NCI-H146 (cell line): ENCODE measurements at places on chromosomes 3 and 15.
A peak's percentile ranks its signal among the peaks of the same experiment; 100 is the strongest.

DNA sequence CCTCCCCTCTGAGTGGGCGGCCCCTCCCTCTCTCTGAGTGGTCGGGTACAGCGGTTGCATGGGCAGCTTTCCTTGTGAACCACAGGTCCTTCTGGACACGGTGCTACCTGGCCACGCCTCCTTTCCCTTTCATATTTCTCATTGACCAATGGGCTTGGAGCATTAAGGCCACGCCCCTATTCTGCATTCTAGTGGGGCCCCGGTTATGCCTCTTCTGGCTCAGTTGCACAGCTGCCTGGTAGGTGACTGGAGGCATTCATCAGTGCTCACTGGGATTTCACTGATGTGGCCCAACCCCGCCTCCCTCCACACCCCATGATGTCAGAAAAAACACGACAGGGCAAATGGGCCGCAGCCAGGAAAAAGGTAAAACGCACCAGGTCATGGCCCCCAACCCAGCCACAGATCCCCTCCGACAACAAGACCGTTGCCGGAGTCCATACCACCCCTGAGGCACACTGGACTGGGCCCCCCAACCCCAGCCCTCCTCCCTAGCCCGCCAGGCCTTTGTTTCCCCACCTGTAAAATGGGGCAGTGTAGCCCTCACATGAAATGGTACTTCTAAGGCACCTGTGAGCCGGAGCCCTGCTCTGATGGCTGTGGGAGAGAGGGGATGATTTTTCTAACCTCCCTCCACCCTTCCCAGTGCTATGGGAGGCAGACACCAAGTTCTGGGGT lies 26.3 kb downstream of the NGRN start:
- DNase-seq, result peak; percentile 37

DNA sequence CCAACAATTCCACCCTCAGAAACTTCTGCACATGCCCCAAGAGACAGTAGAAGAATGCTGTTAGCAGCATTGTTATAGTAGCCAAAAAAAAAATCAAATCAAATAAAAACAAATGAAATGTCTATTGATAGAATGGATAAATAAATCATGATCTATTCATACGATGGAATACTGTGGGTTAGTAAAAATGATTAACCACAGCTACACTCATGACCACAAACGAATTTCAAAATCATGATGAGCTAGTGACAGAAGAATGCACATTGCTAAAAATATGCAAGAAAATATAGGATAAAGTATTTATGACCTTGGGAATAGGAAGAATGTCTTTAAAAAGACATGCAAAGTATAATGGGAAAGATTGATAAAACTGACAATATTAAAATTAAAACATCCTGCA lies 57.5 kb upstream of the ACAN start:
- DNase-seq, result no peak

- no peak for DNase-seq
Measured at GRCh38 chr3:128879991-128880390, 571 bp downstream of the ACAD9 start.

DNA sequence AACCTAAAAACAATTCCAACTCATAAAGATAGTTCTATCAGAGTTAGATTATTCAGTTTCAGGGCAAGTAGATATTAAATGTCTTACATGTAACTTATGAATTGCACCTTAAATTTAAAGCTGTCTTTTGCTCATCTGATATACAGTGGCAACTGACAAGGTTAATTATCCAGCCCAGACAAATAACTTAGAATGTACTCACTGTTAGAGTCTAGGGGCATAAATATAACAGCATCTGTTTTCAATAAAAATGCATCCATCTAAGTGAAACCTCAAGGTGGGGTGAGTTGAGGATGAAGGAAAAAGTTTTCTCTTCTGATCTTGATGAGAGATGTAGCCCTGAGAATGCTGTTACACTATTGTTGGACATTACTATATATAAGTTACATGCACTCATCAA lies 112.6 kb downstream of the FBN1 start:
- no peak for DNase-seq

DNA sequence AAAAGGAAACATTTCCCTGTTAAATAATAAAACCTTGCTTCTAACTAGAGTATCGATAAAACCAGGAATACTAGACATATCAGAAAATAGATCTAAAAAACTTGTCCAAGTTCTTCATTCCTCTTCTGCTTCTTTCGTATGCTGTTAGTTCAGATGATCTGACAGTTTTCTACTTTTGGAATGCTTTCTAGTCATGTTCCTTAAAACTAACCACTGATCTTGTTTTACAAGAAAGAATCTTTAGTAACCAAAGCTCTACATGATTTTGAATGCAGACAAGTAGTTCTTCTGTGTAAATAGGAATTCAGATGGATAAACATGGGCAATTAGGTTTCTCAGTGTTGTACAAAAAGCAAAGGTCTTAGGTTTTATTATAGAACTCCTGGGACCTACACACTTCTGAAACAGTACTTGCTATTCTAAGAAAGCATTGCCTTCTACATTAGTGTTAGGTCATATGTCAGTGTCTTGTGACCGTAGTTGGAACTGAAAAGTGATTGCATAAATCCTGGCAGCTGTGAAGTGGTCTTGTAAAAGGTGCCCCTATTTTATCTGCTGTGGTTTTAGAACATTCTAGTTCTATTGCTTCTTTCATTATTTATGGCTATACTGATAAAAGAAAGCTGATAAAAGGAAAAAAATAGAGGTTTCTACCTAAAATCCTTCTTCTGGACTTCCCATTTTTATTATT lies 40.7 kb downstream of the SNRK start:
- DNase-seq, result no peak

- peak; percentile 98 for DNase-seq
Measured at GRCh38 chr3:185282696-185283373, 29.0 kb upstream of the EHHADH start.

- DNase-seq, result peak; percentile 32
Measured at GRCh38 chr3:20511863-20512505, 326.0 kb upstream of the SGO1 start.

DNA sequence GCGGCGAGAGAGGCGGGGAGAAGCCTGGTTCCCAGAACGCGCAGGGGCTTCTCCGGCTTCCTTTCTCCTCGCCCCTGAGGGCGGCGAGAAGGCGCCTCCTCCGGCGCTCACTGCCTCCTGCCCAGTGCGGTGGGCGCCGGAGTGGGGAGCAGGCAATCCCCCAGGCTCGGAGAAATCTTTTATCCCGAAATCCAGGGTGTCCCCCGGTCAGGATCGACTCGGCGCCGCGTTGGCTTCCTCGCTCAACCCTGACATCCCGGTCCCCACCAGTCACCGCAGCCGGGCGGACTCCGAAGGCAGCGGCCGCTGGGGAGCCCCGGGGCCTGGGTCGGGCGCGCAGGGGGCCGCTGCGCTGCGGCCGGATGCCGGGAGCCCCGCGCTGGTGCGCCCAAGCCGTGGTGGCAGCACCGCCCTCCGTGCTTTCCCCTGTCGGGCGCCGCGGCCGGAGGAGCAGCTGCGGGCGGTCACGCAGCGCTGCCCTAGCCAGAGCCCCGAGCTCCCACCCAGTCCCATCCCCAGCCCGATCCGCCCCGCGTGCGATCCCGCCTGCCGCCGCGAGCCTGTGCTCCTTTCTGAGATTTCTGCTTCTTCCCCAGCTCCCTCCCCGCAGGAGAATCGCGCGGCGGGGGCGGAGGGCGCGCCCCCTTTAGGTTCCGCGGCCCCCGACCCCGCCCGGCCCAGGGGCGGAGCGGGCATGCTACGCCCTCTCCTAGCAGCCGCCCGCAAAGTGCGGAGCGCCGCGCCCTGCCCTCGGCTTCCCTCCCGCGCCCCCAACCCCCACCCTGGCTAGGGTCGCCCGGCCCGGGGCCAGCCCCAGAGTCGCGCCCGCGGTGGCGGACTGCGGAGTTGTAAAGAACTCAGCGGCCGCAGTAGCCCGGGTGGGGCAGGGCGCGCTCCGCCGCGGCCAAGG lies 683 bp upstream of the CACNA2D3 start:
- DNase-seq, result peak; percentile 85

- DNase-seq, result no peak
Measured at GRCh38 chr3:102727340-102727739, 292.5 kb downstream of the ZPLD1 start.

- no peak for DNase-seq
Measured at GRCh38 chr15:27648359-27648758, 450.8 kb downstream of the OCA2 start.

DNA sequence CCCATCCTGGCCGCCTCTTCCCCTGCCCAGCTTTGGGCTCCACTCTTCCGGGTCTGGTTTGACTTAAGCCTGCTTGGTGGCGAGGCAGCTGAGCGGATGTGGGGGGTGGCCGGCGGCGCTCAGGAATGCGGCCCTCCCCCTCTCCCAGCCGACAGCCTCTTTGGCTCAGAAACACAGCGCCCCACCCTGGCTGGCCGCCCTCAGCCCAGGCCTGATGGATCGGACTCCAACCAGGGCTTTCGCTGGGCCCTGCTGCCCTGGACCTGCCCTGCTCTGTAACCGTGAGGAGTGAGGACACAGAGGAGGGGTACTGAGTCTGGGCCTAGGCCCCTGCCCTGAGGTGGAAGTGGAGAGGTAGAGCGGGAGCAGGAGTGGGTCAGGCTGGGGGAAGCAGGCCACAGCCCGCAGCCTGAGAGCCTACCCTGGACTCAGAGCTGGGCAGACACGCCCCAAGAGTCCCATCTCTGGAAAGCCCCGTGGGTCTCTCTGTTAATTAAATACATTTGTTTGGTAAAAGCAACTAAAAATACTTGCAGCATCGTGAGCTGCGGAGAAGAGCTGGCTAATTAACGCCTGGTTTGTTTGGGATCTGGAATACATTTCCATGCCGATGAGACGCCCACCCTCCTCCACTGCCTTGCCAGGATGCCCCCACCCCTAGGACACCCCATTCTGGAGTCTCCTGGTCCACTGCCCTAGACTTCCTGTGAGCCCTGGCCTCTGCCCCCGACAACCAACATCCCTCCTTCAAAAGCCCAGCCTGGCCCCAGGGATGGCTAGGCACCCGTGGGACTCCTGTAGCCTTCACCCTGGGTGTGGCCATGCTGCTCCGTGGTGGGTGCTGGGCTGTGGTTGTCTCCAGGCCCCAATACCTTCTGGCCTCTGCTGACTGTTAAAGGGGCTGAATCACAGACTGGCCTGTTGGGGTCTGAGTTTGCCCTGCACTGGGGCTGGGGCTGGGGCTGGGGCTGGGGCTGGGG lies 19.6 kb downstream of the PLXNA1 start:
- no peak for DNase-seq

DNA sequence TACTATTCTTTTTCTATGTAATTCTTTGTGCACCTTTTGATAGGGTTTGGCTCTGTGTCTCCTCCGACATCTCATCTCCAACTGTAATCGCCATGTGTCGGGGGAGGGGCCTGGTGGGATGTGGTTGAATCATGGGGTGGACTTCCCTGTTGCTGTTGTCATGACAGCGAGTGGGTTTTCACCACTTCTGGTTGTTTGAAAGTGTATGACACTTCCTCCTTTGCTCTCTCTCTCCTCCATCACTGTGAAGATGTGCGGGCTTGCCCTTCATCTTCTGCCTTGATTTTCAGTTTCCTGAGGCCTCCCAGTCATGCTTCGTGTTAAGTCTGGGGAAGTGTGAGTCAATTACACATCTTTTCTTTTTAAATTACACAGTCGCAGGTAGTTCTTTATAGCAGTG lies 225.8 kb upstream of the DPPA4 start:
- no peak for DNase-seq

DNA sequence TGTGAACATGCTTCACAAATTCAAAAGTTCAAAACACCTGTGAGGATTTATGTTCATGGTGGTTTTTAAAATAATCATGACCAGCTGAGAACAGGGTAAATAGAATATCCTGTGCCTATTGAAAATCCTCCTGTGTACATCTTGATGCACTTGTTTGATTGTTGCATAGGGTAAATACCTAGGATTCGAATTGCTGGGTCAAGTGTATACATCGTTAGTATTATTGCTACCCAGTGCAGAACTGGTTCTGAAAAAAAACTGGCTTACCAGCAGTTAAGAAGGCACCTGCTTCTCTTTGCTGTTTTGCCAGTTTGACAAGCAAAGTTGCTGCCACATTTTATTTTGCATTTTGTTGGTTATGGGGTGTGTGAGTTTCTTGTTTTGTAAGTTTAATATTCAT lies 272.6 kb downstream of the CLSTN2 start:
- peak; percentile 71 for DNase-seq

GRCh38 chr3:6928064-6928463 lies 67.1 kb downstream of the GRM7 start:
- no peak for DNase-seq

DNA sequence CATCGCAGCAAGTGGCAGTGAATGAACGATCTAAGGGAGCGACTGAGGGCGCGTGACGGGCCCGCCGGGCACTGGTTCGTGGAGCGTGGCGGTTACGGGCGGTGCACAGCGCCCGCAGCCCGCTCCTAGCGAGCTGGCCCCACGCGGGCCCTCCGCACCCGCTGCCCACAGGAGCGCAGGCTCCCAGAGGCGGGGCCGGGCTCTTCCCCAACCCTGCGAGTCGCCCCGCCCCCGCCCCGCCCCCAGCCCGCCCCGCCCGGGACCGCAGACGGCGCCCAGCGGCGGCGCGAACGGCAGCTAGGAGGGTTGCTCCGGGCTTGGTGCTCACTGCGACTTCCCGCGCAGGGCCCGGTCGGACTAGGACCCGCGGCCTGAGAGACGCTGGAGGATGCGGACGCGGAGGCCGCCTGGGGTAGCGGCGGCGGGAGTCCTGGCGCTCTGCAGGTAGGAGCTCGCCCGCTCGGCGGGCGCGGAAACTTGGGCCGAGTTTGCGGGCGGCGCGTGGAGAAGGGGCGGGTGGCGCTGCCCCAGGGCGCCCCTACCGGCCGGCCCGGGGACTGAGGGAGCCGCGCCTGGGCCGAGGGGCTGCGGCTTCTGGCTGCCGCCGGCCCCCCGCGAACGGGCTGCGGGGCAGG lies at the start of gene C15orf39:
Gene C15orf39, plus strand, starts transcription at position 267 of the 635 bp plus-strand sequence. CDS start 4,167 bp downstream, outside the sequence.
- DNase-seq, result peak; percentile 59

DNA sequence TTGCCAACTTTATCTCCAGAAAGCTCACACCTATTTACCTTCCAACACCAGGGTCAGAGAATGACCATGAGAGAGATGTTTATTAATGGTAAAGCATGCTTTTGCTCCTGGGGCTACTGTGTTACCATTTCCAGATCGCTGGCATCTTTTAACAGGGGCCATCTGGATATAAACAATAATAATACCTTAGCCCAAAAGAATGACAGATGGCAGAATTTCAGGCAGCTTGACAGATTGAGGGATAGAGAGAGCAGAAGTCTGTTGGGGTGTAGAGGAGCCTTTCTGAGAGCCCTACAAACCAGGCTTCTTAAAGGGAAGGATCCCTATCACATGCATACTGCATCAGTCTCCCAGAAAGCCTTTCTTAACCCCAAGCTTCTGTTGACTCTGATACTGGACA lies 17.7 kb downstream of the RBP1 start:
- DNase-seq, result no peak

DNA sequence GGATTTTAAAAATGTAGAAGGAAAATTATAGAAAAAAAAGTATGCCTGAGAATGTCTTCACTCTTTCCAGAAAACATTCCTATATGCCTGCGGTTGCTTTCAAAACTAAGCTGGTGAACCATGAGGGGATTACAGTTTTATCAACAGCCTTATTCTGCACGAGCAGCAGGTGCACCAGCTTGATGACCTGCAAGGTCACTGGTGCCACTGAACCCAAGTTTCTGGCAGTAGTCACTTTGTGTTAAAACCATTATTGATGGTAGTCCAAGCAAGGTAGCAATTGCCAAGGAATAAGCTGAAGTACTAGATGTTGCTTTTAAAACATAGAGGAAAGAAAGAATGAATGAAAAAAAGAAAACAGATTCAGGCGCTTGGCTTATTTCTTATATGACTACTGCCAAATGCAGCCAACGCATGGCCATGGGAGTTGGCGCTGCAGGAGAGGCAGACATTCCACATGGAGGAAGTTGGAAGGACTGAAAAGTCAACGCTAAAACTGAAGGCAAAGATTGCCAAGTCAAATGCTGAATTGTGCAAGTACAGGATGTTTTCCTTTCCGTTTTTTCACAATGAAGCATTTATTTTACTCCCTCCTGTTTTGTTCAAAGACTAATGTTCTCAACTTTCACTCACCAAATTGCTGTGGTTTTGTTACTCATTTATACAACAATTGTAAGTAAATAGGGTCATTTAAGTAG lies 601.4 kb downstream of the CADM2 start:
- DNase-seq, result peak; percentile 34
